ENCODE measurements at places on chromosomes 6 and 20.

- DNase-seq = no peak
Measured at GRCh38 chr6:164108869-164109769, 694.6 kb downstream of the QKI start.

DNA sequence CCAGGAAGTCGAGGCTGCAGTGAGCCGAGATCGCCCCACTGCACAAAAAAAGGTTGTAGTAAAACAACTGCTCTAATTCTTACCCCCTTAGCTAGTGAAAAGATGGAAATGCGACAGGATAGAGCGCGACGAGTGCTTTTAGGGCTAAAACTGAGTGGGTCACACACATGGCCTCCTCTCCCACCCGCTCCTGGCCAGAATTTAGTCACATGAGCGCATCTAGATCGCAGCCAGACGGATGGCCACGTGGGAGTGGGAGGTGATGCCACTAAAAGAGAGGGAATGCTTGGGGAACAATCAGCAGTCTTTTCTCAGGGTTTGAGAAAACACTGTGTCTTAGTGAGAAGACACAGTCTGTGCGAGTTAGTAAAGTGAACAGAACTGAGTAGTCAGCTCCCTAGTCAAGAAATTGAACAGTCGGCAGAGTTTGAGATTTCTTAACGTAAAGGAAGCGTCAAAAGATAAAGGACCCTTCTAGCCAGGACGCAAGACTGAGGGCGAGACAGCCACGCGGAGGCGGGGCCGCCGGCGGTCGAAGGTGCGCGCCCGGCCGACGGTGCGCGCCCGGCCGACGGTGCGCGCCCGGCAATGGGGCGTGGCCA, 664 bp upstream of the ACTR5 start:
- no peak for DNase-seq

DNA sequence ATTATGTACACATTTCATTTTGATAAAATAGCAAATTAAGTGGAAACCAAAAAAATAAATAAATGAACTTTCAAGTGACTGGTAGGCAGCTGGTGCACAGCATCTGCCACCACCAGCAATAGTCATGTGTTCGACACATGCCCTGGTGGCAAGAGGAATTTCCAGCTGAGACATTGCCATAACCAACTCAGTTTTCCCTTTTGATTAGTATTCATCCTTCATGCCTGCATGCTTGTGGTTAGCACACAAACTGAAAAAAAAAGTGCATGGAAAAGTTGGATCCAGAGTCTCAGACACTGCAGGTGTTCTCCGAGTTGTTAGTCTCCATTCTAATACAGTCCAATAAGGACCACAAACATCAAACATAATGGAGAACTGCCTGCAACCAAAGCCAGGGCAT, 156.0 kb upstream of the SOX4 start:
- DNase-seq = no peak

DNA sequence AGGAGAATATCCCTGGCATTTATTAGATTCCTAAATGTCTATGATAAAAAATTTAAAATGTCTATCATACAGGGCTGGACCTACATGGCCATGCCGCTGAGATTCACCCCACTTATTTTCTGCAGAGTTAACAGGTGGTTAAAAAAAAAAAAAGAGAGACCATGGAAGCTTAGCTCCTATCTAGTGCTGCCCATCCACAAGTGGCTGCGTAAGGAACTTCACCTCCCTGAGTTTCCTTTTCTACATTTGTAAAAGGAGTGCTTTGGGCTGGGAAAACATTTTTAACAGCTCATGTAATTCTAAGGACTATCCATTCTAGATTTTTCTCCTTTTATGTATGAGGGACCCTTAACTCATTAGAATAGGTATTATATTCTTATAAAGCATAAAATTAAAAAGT, 534.1 kb downstream of the MMUT start:
- DNase-seq = no peak

DNA sequence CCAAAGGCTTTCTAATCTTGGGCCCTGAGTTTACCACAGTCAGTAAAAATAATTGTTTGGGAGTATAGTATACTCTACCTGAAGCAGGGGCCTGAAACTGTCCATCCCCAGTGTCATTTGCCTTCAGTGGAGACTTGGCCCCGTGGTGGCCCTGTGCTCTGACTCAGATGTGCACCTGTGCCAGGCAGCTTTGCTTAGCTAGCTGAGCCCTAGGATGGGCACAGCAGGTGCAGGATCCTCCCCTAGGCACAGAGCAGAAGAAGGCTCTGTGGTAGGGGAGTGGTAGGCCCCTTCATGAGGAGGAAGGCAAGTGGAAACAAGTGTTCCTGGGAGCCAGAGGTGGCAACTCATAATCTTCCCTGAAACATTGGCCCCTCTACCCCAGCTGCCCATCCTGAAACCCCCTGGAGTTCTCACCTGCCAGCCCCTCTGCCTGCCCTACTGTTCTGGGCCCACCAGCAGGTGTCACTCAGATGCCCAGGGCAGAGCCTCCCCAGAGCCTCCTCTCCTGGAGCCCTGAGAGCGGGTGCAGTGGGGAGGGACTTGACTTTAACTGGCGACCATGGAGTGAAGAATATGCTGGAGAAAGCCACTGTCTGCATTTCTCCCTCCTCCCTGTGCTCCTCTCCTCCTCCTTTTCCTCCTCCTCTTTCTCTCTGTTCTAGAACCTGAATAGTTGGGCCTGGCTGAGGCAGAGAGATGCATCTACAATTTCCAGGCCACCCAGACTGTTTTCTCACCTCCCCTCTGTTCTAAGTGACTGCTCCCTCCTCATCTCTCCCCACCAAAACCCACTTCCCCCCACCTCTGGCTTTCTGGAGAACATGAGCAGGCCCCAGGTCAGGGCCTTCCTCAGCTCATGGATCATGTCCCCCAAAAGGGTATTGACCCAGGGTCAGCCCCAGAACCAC, 2.9 kb downstream of the CPNE5 start:
- no peak for DNase-seq

DNA sequence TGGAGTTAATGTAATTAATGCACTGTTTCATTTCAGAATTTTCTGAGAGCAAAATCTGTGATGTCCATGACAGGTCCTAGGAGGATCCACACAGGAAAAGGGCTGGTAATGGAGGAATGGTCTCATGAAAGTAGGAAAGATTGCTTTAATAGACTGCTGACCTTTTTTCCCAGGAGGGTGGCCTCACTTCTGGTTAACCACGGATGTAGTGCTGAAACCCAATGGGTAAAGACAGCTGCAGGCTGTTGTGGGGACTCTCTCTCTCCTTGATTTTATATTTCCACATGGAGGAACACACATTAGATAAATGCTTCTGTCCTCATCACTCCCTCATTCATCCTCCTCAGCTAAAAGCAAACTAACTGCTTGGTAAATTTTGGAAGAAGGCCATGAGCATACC, 23.6 kb upstream of the RIPOR2 start:
- DNase-seq = no peak
